AG04450 (cell line): ENCODE measurements at places on chromosomes 5 and 9. TPM values are rescaled to one million over a fixed set of nuclear protein-coding genes. Genes with fewer than 3 reads are reported as not detected.

PCDHGB7 gene
- 16.2 and 17.0 TPM in 2 replicates for polyA plus RNA-seq

RARS1 gene
- 112 and 147 TPM in 2 replicates for polyA plus RNA-seq

PLPPR1 gene
- polyA plus RNA-seq, result not detected in 2 replicates

RANBP3L gene
- polyA plus RNA-seq, result not detected in 2 replicates

SPINK4 gene
- polyA plus RNA-seq, result not detected in 2 replicates

PCDHGA4 gene
- polyA plus RNA-seq, result 6.3 and 7.6 TPM in 2 replicates

DRD1 gene
- 0.11 TPM in 2 replicates for polyA plus RNA-seq

EGR1 gene
- 17.0 and 24.5 TPM in 2 replicates for polyA plus RNA-seq

ARHGEF28 gene
- polyA plus RNA-seq, result 8.8 and 10.0 TPM in 2 replicates

MSX2 gene
- polyA plus RNA-seq, result 7.2 and 9.5 TPM in 2 replicates

DMGDH gene
- polyA plus RNA-seq, result 1.7 and 1.9 TPM in 2 replicates

SLC9A3 gene
- 0.76 and 1.0 TPM in 2 replicates for polyA plus RNA-seq

PRDM9 gene
- polyA plus RNA-seq, result not detected in 2 replicates

DYNC2I2 gene
- 10.9 and 16.7 TPM in 2 replicates for polyA plus RNA-seq

NDUFS6 gene
- polyA plus RNA-seq, result 34.4 and 51.8 TPM in 2 replicates

NACC2 gene
- polyA plus RNA-seq, result 11.7 and 12.2 TPM in 2 replicates

CNTFR gene
- not detected in 2 replicates for polyA plus RNA-seq

SOHLH1 gene
- polyA plus RNA-seq, result not detected in 2 replicates

HSPA4 gene
- polyA plus RNA-seq, result 63.8 and 96.9 TPM in 2 replicates

PRELID2 gene
- 3.9 and 5.4 TPM in 2 replicates for polyA plus RNA-seq

NOL6 gene
- 34.7 and 42.6 TPM in 2 replicates for polyA plus RNA-seq

SEMA5A gene
- polyA plus RNA-seq, result 28.0 and 31.8 TPM in 2 replicates

FBP1 gene
- not detected in 2 replicates for polyA plus RNA-seq

PRXL2C gene
- 4.1 and 5.5 TPM in 2 replicates for polyA plus RNA-seq

TRAF1 gene
- polyA plus RNA-seq, result 3.7 and 4.0 TPM in 2 replicates

SYK gene
- polyA plus RNA-seq, result not detected in 2 replicates

RNF208 gene
- 0.17 and 0.45 TPM in 2 replicates for polyA plus RNA-seq

CDHR2 gene
- not detected in 2 replicates for polyA plus RNA-seq

TYRP1 gene
- polyA plus RNA-seq, result 0.26 and 0.38 TPM in 2 replicates

HAND1 gene
- not detected in 2 replicates for polyA plus RNA-seq

MCC gene
- polyA plus RNA-seq, result 17.0 and 17.5 TPM in 2 replicates
